Natural killer cell treated with Interleukin-12 subunit alpha and Interleukin-12 subunit beta and Interleukin-15 and Interleukin-18, amount 100 ng/mL, for 72 hours (primary cell): ENCODE measurements at places on chromosomes 13 and 19. TPM values are rescaled to one million over a fixed set of nuclear protein-coding genes. Genes with fewer than 3 reads are reported as not detected.

PALM3 gene
- total RNA-seq = not detected

SRRM5 gene
- 1.1 TPM for total RNA-seq

CIC gene
- 110 TPM for total RNA-seq

HTR2A gene
- total RNA-seq = not detected

- DNase-seq = no peak
Observed at GRCh38 chr13:34816245-34816884, 125.7 kb upstream of the NBEA start.

DNA sequence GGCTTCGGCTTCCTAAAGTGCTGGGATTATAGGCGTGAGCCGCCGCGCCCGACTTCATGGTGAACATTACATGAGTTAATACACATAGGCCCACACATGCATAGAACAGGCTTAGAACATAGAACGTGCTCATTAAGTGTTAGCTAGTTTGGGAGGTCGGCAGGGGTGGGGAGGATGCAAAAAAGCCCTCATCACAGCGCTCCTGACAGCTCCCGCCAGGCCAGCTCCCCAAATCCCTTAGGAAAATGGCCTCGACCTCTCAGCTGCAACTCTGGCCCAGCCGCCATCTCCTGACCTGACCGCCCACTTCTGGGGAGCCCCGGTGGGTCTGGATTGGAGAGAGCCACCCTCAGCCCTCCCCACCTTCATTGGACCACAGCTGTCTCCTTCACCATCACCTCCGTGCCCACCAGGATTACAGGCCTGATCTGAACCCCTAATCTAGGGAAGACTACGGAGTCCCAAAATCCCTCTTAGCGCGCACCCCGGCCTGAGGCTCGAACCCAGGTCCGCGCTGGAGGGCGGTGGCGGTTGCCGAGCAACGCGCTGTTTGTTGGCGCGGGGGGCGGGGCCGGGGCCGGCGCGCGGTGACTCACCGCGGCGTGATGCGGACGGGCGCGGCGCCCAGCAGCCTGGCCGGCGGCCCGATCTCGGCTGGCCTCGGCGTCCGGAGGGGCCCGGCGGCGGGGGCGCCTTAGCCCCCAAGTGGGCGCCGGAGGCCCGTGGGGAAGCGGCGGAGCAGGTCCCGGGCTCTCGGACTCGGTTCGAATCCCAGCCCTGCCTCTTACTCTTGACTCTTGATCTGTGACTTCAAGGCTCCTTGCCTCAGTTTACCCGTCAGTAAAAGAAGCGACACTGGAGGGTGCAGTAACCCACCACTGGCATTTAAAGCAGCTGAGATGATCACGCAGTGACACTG lies 26.7 kb upstream of the NANOS3 start:
- DNase-seq = peak; percentile 85

GRCh38 chr19:43552616-43553015 lies 19.6 kb downstream of the ZNF575 start:
- DNase-seq = peak; percentile 3

DNA sequence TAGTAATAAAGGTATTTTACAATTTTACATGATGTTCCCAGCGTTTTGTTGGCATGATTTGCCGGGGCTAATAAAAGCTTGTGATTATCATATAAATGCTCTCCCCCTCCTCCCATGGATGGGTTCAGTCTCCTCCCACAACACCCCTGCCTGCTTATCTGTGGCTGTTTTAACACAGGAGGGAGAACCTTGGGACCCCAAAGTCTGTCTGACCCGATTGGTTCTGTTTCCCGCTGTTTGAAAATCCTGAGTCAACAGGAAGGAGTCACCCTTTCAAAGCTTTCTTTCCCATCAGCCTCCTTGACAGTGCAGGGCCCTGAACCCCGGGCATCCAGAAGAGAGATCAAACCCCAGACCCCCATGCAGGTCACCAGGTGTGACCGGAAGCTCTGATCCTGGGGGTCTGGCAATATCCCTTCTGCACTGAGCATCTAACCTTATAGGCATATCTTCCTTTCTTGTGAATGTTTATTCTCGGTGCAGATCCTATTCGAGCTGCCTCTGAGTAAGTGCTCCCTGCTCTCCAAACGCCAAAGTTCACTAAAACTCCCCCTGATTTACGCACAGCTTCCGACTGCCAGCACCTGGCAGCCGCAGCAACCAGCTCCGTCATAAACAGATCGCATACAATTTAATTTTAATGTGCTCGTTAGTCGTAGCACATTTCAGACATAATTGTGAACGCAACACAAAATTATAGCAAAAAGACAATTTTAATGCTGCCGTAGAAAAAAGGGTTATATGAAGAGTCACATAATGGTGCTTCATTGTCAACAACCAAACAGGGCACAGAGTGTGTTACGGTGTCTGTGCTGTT lies 74.8 kb downstream of the TSHZ3 start:
- peak; percentile 12 for DNase-seq
